NCI-H460 (cell line): ENCODE measurements at places on chromosomes 1 and 21. TPM values are rescaled to one million over a fixed set of nuclear protein-coding genes. Genes with fewer than 3 reads are reported as not detected.

DNA sequence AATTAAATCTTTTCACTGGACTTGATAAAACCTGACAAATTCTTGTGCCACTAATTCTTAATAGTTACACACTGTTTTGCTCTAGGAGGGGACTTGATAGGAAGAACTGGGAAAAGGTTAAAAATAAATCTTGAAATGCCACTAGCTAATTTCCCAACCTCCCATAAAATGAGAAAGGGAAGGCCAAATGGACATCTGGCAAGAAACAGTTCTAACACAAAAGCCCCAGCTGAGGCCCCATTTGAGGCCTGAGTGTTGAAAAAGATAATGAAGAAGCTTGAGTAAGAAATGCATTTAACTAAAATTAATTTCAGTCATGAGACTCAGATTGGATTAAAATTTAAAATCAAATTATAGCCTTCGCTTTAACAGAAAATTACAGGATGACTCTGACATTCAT lies 11.2 kb upstream of the RAP1GAP start:
- no peak for DNase-seq

The EYA3 gene
- 5.2 and 6.5 TPM in 2 replicates for total RNA-seq

GRCh38 chr1:163196449-163196787 lies 6.3 kb downstream of the RGS5 start:
- DNase-seq = no peak

The RNU1-1 gene
- total RNA-seq = under 0.01 TPM in 2 replicates

The C1orf87 gene
- not detected in 2 replicates for total RNA-seq

- peak; percentile 77 for DNase-seq
These were observed 80.3 kb upstream of the ARTN start for GRCh38 chr1:43853161-43853921.

DNA sequence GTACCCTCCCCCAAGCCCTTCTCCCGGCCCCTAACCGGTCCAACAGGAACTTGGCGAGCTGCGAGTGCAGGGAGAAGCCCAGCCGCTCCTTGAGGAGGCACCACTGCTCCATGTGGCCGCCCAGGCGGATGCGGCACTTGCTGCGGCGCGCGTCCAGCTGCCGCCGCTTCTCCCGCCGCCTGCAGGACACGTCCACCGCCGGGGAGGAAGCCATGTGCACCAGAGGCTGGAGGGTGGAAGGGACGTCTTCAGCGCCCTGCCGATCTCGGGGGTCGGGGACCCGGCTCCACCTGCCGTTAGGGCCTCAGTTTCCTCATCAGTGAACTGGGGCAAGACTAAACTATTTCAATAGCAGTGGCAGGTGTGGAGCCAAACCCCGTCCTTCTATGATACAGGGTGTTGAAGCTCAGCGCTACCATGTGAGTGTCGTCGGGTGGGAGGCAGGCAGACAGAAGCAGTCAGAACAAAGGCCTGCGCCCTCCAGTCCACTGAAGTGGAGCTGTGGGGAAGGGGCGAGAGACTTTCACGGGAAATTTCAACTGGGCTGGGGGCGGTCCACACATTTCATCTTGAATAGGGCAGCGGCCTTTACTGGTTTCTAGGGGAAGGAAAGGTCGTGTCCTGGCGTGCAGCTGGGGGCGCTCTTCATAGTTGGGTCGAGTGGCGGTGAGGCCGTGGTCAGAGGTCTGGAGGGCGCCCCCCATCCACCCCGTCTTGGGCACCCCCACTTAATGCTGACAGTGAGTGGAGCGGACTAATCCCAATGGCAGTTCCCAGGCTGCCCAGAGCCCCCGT lies 592 bp downstream of the ZNF692 start:
- DNase-seq = peak; percentile 72

GRCh38 chr1:54287176-54287650 lies 87.2 kb downstream of the MRPL37 start:
- DNase-seq = no peak

GRCh38 chr21:18369115-18369514 lies 34.5 kb downstream of the TMPRSS15 start:
- peak; percentile 44 for DNase-seq

DNA sequence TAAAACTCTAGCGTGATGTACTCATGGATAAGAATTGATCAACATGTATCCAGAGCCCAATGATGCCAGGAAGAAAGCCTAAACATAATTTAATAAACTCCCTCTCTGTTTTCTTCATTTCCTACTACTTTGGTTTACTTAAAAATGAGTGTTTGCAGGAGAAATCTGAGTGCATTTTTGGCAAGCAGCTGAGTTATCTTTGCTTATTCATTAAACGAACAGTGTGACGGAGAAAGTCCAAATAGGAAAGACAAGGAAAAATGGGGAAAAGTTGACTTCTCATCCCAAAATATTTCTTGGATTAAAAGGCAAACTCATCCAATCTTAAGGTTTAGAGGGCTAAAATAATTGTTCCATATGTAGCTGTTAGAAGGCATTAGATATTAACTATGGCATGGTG lies 496.7 kb downstream of the SMYD3 start:
- DNase-seq = no peak

DNA sequence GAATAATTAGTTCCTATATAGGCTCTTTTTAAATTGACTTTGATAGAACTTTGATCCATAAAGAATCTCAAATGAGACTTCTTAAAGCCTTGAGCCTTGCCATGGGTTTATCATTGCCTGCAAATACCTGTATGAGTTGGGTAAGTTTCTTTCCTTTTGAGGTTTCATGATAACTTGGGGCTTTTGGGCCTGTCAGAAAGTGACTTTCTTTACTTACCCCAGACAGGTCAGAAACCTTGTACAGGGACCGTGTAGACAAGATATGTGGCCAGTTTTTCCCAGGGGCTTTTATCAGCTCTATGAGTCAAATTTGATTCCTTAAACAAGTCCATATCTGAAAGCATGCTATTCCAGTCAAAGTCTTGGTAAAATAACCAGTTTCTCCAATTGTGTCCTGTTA lies 17.3 kb downstream of the KCTD3 start:
- no peak for DNase-seq

GRCh38 chr1:117696561-117696960 lies 90.7 kb downstream of the TENT5C start:
- no peak for DNase-seq

GRCh38 chr1:230067871-230068620 lies 1.0 kb downstream of the GALNT2 start:
- DNase-seq = no peak

The PCAT6 gene
- 0.46 and 0.52 TPM in 2 replicates for total RNA-seq

DNA sequence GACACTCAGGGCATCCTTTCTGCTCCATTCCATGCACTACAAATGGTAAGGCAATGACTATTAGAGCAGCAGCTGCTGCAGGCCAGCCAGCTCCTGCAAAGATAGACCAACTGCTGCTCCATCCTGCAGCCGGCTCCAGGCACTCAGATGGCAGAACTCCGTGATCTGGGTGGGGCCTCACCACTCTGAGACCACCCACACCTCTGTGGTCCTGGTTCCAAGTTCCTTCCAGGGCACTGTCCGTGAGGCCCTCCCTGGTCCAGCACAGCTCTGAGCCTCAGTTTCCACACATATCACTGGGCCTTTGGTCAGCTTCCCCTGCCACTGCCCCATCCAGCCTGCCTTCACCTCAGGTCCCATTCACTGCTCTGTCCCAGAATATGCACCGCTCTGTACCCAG lies 114.7 kb downstream of the DMRTB1 start:
- DNase-seq = no peak
